HuH-7 (cell line): ENCODE measurements at places on chromosomes 2 and 18.
A peak's percentile ranks its signal among the peaks of the same experiment; 100 is the strongest.

GRCh38 chr2:122055521-122055931, 300.1 kb downstream of the TSN start:
- no peak for DNase-seq

DNA sequence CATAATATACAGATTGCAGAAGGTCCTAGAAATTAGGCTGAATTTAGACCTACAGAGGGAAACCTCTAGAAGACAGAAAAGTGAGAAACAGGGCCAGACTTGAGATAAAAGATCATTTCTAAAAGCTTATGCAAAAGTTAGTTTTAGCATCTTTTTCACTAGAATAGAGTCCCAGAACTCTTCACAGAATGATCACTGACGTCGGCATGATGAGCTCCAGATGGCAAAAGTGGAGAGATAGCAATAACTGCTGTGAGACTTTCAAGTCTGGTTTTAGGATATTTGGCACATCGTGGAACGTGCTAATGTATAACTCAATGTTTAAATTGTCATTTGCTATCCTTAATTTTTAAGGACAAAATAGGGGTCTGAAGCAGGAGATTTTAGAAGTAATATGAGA, 1050.7 kb upstream of the CELF4 start:
- DNase-seq: no peak

- no peak for DNase-seq
Observed at GRCh38 chr18:3048121-3048520, 35.2 kb upstream of the LPIN2 start.

DNA sequence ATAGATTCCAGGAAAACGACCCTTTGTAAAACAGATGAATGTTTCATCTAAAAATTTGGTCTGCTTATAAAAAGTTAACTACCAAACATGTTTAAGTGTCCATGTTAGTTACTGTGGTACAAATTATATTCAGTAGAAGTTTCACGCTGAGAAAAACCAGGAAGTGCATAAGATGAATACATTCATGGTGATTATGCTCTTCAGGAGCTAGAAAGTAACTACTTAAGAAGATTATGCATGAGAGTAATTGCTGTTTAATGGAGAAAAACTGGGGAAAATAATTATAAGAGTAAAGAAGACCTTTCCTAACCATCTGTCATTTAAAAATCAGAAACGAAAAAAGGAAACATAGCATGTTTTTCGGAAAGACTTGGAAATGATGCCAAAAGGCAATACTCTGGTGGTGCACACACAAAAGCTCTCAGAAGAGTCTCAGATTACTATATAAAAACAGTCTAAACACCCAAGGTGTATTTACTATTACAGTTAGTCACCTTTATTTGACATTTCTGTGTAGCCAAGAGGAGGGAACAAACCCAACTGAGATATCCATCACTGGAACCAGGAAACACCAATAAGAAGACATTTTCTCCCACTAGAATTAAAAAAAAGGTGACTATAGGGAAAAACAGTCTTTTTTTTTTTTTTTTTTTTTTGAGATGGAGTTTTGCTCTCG, 38.8 kb upstream of the METTL21A start:
- DNase-seq: no peak

GRCh38 chr2:142130111-142131009, 456 bp downstream of the LRP1B start:
- DNase-seq: peak; percentile 29

GRCh38 chr18:76404345-76404831, 90.7 kb downstream of the ZNF516 start:
- DNase-seq: no peak

DNA sequence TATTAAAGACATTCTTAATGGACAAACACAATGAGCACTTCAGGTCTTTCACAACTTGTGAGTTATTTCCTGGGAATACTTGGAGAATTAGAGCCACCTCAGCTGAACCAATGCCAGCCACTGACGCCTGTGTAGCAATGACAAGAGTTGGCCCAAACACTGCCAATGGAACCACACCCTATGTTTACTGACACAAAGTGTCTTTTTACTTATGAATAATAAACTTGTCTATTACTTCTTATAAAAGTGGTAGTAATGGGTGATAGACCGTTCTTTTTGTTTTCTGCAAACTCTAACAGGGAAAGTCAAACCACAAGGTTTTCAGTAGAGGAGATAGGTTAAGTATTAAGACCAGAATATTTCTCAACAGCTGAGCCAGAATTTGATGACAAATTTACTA, 12.5 kb upstream of the CHAC2 start:
- DNase-seq: no peak

DNA sequence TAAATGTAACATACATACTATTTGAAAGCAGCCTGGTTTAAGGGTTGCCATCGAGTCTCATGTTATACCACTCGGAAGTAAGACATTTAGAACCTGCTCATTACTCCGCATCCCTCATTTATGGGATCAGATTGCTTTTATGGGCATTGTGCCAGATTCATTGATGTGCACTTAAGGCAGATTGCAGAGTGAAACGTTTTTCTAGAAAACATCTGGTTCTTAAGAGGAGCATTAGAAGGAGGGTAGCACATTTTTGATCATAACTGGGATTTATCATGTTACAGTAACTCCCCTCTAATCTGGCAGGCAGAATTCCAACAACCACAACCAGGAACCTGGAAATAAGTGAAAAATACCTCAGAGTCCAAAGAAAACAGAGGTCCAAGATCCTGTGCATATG, 74.2 kb upstream of the GALNT3 start:
- no peak for DNase-seq

DNA sequence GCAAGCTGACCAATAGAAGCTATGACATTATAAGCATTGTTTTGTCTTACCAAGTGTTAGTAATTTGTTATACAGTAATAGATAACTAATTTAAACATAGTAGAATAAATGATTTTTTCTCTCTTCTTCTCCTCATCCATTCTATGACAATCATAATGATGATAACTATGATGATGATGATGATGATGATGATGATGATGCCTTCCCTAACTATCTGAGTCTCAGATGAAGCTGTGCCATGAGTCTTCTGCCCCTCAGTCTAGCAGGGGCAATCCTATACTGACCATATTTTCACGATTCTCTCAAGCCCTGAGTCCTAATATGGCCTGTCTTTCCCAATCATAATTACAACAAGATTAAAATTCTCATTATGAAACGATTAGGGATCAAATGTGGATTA, 1369.0 kb downstream of the LRP1B start:
- DNase-seq: no peak

DNA sequence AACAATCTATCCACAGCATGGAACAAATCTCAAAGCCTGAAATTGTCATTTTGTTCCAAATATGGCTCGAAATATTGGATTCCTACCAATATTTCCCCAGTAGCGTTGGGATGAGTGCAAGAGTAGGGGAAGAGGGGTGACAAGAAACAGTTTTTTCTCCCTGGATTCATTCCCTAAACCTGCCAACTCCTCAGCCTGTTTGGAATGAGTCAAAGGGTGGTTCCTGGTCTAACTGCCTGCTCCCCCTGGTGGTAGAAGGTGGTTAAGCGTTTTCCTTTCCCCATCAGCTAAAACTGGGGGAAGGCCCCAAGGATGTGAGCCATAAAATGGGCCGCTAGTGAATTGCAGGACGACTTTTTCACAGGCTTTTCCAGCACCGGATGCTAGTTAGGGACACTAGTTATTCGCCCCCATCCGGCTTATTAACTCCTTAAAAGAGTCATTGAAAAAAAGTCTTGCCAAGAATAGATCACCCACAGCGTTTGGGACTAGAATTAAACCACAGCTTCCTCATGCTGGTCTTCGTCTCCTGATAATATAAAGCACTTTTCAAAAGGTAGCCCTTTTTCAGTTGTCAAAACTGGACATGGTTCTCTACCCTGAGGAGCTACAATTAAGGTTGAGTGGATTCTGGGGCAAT, 72.5 kb downstream of the DHRS9 start:
- DNase-seq: peak; percentile 61

GRCh38 chr2:30185178-30185577, 38.4 kb downstream of the YPEL5 start:
- no peak for DNase-seq

DNA sequence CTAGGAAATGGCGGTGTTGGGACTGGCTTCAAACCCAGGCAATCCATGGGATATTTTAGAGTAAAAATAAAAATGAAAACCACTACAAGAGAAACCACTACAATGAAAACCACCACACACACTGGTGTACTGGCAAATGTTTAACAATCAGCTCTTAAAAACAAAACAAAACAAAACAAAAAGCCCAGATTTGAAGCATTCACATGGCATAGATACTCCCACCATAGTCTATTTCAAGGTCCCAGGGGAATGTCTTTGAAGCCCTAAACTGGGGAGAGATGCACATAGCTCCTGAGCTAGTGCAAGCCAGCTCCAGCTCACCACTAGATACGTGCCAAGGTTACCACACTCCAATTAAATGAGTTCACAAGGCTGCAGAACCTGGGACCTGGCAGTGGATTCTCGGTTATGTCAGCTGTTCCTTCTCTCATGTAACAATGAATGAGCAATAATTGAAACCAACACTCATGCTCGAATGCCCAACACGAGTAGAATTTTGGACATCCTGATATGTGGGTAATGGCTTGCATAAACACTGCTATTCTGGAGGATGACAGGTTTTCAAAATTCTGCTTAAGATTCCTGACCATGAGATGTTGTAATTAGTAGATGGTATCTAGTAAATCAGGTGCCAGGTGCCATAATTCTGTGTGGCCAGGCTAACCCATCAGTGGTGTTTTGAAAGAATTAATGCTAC, 102.2 kb downstream of the OSBPL6 start:
- DNase-seq: no peak

DNA sequence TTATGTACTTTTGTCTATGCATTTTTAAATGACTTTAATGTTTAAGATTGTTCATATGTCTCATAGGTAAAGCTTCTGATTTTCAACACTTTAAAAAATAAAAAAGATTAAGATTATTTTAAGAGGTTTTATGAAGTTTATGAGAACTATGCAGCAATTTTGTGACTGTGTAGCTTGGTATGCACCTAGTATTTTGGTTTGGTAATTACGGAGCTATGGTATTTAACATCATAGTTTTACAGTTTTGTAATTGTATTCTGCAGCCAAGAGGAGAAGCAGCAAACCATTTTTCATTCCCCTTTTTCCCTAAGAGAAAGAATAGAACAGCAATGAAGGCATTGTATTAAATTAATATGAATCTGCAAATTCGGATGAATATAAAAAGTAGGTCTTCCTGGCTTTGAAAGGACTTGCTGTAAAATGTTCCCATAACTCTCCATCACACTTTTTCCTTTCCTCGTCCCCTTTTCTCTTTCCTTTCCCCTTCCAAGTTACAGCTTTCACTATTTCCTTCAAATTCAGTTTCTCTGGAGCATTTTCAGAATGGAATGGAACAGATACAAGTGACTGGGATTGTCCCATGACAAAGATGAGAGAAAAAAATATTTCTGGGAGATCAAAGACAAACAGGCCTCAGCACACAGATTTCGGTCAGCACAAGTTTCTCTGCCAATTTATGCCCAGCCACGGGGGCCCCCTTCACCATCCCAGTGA, 26.1 kb upstream of the PIEZO2 start:
- DNase-seq: no peak

DNA sequence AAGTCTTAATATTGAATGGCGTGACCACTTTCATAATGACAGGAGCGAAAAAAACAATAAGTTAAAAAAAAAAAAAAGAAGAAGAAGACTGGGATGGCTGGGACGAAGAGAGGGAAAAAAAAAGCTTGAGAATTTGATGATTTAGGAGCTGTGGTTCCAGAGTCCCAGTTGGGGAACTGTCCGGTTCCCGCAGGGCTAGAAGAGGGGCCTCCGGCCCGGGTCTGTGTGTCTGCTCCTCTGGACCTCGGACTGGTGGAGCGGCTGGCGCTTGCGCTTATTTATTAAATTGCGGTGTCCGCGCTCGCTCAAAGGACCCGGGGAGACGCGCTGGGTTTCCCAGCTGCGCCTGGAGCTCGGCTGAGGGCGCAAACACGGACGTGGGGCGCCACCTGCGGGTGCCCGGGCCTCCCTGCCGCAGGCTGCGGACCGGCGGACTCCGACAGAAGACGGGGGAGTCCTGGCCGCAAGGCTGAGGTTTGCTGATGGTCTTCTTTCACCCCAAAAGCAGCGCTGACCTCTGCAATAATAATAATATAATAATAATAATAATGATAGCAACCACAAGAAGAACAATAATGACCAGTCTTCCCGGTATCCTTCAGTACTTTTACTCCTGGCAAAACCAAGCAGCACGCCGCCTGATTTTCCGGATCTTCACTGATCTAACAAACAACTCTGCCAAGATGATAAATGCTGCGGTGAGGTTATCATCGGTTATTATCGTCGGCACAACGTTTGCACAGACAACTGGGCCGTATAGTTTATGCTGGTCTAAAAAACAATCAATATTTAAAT, at the start of gene CBLN2:
Gene CBLN2 (minus strand): TSS at position 251 of the 795 bp plus-strand sequence. CDS start 2,182 bp downstream, outside the sequence.
- DNase-seq: peak; percentile 49

DNA sequence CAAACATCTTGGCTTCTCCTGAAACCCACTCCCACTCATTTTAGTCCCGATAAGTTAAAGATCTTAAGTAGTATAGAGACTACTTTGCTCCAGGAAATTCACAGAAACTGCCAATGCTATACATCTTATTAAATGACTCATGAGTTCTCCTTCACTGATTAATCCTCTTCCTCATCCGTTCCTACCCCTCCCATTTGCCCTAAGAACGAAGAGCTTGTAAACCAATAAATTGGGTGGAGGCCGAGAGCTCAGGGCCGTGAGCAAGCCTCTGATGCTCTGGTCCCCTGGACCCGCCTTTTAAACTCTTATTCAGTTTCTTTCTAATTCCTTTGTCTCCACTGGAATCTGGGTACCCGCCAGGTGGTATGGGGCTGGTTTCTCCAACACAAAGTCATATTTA, 68.6 kb downstream of the METTL8 start:
- DNase-seq: no peak

- peak; percentile 18 for DNase-seq
Observed at GRCh38 chr18:23237524-23238151, 102.4 kb downstream of the CABLES1 start.

- no peak for DNase-seq
Observed at GRCh38 chr2:60536746-60537145, 16.7 kb downstream of the BCL11A start.

- DNase-seq: no peak
Observed at GRCh38 chr2:231489990-231490389, 25.7 kb upstream of the NCL start.

DNA sequence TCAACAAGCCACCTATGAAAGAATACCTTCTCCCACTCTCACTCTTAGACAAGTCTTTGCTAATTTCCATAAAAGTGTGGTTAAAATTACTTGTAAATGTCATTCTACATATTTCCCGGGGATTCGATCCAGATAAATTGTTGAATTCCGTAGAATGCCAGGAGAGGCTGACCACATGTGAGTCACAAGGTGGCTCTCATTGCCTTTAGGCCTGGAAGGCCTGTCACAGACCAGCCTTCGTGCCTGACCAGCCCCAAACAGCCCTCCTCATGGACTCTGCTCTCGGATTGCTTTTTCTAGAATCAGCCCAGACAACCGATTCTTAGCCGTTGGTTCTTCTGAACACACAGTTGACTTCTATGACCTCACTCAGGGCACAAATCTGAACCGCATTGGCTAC, 86.0 kb downstream of the RTN4 start:
- no peak for DNase-seq

- DNase-seq: peak; percentile 56
Observed at GRCh38 chr2:175282300-175282699, 100.8 kb upstream of the ATP5MC3 start.
